Amniotic stem cell (primary cell): ENCODE measurements at places on chromosomes 6 and 20.

DNA sequence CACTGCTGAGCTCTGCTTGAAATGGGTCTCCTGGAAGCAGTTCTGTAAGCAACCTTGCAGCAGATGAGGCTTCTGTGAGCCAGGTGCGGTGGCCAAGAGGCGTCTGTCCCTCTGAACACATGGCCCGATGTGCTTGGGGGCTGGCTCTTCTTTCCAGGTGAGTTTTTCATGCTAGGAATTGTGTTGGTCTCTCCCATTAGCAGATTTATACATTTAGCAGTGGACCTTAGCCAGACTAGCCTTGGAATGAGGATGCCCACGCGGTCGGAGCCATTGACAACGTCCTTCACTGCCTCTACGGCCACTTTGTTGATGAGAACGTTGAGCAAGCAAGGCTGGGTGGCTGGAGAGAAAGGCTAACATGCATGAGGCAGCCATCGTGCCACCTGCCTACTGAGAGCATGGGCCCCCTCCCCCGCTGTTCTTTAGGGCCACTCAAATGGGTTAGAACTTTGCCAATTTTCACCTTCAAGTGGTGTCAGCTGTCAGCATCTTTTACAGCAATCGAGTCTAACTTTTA is 33.5 kb downstream of the ERMARD start:
- no peak for DNase-seq

- DNase-seq: no peak
These were observed 147.4 kb upstream of the SIM1 start for GRCh38 chr6:100612094-100612493.

GRCh38 chr20:10761232-10761631 is 87.4 kb upstream of the JAG1 start:
- peak; percentile 55 for DNase-seq

DNA sequence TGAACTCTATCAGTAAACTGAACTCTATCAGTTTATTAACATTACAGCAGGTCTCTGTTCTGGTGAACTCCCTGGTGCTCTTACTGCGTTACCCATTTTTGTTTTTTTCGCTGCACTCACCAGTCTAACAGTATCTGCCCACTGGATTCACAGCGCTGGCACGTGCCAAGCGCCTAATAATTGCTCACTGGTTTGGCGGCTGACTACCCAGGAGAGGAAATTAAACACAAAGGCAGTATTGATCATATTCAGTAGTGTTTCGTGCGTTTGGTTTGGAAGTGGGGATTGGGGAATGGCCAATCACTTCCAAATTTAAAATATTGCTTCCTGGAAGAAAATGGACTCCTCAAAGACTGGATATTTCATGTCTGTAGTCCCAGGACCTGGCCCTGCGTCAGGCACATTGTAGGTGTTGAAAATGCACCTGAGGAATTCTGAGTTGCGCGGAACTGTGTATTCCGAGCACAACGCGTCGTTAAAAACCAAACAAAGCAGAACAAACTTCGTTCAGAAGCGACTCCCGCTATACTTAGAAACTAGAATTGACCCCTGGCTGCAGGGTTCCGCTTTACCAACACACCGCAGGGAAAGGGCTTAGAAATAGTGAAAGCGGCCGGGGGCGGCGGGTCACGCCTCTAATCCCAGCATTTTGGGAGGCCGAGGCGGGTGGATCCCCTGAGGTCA is 1.1 kb upstream of the RPS12 start:
- no peak for DNase-seq

DNA sequence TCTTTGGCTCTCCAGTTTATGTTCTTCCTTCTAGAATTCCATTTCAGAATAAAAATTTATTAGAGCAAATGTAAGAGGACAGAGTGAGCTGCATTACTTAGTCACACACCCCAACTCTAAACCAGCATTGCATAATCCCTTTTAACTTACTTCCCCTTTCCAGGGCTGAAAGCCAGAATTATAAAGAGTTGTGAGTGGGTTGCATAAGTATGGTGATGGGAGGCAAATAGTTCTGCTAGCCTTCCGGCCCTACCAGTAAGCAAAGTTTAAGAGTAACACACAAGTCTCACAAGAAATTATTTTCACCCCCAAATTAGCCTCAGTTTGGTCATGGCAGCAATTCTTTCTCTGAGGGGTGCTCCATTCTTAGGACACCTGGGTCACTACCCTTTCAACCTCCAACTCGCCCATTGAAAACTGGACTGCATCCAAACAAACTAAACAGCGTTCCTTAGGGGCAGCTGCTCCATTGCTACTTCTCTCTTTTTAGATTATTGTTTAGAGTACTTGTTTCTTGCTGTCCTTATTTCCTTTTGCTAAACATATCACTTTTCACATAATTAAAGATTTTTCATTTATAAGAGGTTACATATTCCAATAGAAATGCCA is 1.6 kb downstream of the KIAA0408 start:
- no peak for DNase-seq

- DNase-seq: no peak
These were observed 132.4 kb upstream of the STXBP5 start for GRCh38 chr6:147071776-147072175.

DNA sequence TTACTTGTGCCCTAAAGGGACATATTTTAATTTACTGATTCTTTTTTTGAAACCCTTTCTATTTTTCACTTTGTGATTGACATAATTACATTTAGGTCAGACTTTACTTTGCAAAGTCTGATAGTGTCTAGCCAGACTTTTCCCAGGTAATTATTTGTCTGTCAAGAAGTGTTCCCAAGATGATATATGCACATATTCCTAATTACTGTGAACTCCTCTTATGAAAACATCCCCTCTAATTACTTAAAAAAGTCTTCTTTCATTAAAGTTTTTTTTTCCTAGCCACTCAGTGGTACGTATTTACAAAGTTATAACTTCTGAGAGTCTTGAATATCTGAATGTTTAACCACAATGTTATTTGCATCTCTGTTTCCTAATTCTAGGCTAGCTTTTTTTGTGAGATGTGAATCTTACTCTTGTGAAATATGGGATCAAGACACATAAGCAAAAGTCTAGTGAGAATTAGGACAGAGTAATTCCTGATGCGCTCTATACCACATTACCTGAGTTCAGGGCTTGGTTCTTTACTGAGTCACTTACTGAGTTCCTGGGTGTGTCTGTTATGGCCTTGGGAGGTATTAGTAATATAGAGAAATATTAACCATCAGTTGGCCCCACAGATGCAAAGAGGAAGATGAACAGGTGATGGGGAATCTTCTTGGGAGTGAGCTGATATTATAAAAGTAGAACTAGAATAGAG is 27.9 kb downstream of the FAM83B start:
- DNase-seq: no peak
